Activated B cell treated with CpG ODN at 0.5 μM for 24 hours (primary cell): ENCODE measurements at places on chromosomes 16 and 17.

DNA sequence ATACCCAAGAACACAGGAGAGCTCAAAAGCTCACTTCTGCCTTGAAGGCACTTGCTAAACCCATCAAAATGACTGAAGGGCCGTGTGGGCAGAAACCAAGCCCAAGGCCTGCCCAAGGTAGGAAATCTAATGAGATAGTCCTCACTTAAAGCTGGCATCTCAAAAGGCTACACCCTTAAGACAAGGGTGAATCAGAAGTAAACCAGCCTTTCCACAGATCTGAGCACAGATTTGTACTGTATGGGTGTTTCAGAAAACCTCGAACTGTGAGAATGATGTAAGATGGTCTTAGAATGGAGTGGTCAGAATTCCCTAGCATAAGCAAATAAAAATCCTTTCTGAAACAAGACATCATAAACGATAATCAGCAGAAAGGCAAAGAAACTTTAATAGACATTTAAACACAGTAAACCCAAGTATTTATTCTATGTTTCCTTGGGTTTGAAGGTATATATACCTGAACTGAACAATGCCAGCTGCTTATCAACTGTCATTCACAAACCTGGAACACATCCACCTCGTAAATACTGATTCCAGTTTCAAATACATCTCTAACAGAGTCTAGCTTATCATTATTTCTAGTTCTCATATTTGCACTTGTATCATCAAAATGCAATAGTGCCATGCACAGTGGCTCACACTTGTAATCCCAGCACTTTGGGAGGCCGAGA is 37.8 kb downstream of the GLG1 start:
- DNase-seq: no peak

DNA sequence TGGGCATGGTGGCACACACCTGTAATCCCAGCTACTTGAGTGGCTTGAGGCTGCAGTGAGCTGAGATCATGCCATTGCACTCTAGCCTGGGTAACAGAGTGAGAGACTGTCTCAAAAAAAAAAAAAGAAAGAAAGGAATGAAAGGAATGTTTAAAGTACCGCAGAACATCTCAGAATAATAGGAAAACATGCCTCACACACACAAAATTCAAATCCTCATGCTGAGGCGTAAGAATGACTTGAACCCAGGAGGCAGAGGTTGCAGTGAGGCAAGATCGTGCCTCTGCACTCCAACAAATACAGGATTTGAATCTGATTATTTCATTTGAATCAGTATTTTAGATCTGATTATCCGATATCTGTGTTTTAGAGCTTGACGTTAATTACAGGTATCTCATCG is 21.3 kb upstream of the GAA start:
- DNase-seq: no peak

GRCh38 chr16:77790912-77791311 is 2.5 kb downstream of the VAT1L start:
- no peak for DNase-seq

DNA sequence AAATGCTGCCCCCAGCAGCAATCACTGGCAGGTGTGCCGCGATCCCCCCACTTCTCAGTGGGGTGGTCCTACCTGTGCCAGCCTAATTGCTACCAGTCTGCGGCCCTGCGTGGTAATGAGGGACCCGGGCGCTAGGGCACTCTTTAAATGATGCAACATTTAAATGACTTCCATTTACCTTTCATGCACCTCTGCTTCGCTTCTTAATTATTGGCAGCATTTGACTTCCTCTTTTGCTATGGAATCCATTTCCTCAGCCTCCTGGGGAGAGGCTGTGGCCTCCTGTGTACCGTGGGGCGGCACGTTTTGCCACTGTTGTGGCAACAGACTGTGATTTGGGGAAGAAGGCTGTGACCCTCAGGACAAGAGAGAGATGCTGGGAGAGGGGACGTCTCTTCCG is 86.1 kb downstream of the RPA1 start:
- DNase-seq: no peak

DNA sequence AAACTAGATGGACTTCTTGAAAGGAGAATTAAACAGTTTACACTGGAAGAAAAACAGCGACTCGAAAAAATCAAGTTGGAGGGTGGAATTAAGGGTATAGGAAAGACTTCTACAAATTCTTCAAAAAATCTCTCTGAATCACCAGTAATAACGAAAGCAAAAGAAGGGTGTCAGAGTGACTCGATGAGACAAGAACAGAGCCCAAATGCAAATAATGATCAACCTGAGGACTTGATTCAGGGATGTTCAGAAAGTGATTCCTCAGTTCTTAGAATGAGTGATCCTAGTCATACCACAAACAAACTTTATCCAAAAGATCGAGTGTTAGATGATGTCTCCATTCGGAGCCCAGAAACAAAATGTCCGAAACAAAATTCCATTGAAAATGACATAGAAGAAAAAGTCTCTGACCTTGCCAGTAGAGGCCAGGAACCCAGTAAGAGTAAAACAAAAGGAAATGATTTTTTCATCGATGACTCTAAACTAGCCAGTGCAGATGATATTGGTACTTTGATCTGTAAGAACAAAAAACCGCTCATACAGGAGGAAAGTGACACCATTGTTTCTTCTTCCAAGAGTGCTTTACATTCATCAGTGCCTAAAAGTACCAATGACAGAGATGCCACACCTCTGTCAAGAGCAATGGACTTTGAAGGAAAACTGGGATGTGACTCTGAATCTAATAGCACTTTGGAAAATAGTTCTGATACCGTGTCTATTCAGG is 85.0 kb downstream of the C17orf58 start:
- no peak for DNase-seq

GRCh38 chr17:50269477-50270434 is 4.5 kb upstream of the TMEM92 start:
- peak; percentile 31 for DNase-seq
